Eye (tissue), 1 donor: ENCODE measurements at places on chromosomes 6 and 20.
A peak's percentile ranks its signal among the peaks of the same experiment; 100 is the strongest.

- no peak for DNase-seq
These were observed 977.7 kb upstream of the SLC35B3 start for GRCh38 chr6:9412951-9413559.

DNA sequence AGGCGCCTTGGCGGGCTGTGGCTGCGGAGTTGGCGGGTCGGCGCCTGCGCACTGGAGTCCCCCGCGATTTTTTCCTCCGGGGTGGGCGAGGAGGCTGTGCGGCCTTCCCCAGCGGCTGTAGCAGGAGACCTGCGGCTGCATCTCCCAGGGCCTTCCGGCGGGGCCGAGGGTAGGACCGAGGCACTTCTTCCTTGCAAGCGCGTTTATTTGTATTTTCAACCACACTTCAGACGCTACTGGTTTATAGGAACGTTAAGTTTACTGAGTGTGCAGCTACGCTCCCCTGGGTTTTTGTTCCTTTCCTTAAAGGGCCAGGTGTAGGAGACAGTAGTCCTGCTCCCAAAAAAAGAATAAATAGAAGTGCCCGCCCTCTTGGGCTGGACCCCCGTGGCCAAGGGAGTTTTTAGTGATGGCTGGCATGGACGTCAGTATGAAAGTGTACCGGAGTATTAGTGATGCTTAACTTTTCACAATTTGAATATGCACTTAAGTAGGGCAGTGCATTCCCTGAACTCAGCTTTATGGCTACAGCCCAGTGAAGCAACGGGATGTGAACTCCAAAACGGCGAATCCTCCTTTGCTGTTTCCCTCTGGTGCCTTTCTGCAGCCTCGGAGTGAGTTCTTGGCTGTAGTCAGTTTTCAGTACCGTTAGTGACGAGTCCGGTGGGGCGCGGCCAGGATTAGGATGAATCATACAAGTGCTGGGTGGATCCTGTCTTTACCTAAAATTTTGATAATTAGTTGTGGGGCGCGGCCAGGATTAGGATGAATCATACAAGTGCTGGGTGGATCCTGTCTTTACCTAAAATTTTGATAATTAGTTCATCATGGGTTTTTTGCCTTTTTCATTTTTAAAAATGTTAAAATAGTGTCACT lies 1.0 kb upstream of the FBXO5 start:
- peak; percentile 78 for DNase-seq

DNA sequence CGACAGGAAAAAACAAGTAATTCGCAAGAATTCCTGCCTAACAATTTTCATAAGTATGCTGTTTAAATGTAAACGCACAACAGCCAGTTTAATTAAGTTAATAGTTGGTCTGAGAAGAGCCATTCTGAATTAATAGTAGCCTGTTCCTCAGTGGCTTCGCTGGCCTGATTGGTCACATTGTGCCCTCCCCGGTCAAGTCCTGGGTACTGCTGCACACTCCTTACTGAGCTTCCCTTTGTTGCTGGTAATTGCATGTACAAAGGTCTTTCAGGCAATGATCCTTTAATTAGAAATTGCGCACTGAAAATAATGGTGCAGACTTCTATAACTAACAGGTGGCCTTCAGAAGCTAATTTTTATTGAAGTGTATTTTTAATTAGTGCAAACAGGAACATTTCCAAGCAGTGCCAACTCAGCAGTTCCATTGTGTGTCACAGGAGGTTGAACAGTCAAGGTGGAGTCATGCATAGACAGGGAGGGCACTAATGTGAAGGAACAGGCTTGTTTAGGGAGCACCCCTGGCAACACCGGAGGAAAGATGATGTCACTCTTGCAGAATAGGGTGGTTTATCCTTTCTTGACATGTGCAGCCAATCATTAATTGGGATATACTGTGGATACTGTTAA lies 92.6 kb upstream of the SLC22A23 start:
- peak; percentile 75 for DNase-seq

DNA sequence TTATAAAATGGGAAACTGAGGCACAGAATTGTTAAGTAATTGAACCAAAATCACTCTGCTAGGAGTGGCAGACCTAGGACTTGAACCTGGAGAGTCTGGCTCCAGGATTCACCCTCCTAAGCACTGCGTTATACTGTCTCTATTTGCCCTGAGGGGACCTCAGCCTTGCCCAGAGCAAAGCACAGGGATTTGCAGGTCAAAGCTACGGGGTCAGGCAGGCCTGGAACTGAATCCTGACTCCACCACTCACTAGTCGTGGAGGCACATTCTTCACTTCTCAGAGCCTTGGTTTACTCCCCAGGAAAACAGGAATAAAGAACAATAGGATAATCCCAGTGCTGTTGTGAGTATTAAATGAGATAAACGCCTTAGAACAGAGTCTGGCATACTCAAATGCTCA lies 19.4 kb downstream of the KCNK15 start:
- no peak for DNase-seq

GRCh38 chr6:144346719-144347447 lies 61.7 kb downstream of the UTRN start:
- DNase-seq: no peak

DNA sequence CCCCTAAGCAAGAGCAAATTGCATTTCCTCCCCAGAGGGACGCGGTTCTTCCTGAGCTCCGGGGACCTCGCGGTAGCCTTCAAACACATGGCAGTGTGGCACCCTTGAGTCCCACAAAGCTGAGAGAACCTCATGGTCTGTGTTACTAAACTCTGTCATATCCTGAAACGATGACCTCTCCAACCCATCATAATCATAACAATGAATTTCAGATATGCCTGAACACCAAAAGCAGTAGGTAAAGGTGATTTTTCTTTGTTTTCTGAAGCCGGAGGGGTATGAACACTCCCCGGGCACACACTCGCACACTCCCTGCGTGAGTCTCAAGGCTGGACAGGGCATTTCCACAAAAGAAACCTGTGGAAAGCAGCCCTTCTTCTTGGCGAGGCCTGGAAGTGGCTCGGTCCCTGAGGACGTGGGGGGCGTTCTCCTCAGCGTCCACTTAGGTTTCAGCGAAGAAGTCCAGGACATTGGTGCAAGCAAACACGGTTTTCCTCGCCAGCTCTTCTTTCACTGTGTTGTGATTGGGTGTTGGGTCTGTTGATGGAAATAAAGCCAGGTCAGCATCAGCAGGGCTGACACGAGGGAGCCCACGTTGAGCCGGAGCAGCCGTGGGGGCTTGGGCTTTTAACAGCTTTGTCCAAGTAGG lies 183.4 kb downstream of the ERMARD start:
- no peak for DNase-seq

DNA sequence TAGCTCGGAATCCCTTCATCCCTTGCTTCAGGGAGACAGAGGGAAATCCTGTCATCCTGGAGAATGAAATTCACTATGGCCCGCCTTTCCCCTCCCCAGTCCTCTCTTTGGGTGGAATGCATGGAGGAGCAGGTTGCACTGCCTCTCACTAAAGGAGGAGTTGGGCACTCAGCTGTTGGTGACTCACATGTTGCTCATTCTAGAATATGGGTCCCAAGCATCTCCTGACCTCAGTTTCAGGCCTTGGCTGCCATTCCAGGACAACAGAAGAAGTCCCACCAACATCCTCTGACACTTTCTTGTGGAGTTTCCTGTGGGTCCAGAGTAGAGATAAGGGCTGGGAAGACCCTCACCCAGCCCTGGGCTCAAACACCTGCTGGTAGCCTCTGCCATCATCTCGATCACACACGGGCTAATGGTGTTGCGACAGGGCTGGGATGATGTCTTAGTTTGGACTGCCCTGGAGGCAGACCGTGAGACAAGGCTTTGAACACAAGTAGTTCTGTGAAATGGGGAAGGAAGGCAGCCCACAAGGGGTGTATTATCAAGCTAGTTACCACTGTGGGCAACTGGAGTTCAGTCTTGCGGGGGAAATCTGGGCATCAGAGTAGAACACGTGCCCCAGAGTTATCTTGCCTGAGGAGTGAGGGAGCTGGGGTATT lies 52.4 kb upstream of the RNF24 start:
- no peak for DNase-seq

DNA sequence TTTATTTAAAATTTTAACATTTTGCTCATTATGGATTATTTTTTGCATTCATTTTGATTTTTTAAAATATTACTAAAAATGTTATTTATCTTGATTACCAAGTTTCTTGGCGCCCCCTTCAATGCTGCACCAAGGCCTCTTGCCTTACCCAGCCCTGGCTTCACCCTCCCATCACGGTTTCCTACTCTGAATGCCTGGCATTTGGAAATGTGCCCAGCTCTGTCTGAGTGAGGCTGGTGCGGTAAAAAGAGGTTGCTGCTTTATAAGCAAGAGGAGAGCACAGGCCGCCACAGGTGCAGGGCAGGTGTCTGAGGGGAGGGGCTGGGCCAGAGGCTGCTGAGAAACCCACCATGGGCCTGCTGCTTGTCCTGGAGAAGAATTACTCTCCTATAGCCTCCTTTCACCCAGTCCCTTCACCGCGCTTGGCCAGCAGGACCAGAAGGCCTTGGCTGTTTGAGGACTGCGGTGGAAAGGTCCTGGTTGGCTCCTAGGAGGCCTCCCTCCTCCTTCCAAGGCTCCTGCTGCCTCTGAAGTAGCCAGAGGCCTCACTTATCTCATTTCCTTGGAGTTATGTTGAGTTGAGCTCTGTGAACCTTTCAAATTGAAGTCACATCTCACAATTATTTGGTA lies 62.6 kb downstream of the BANF2 start:
- DNase-seq: no peak

DNA sequence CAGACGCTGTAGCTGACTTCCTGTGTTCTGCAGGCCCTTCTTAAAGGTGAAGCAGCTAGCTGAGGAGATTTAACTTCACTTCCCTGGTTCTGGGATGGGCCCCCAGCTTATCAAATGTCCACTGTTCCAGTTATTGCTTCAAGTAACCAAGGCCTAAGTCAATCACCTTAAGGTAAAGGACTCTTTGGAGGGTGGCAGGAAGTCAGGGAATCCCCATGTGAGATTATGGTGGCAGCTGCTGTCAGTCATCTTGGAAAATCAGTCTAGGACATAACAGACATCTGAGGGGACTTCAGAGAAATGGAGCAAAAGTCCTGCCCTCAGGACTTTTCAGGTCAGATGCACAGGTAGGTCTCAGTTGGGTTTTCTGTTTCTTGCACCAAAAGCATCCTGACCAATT lies 3.8 kb downstream of the ELOVL5 start:
- no peak for DNase-seq

DNA sequence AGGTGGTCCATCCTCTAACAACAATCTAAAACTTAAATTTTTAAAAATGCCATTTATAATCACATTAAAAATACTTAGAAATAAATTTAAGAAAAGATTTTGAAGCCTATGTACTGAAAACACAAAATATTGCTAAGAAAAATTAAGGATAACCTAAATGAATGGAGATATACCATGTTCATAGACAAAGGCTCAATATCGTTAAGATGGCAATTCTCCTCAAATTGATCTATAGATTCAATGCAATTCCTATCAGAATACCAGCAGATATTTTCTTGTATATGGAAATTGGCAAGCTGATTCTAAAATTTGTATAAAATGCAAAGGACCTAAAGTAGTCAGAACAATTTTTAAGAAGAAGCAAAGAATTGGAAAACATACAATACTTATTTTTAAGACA lies 19.7 kb upstream of the UST start:
- DNase-seq: no peak

DNA sequence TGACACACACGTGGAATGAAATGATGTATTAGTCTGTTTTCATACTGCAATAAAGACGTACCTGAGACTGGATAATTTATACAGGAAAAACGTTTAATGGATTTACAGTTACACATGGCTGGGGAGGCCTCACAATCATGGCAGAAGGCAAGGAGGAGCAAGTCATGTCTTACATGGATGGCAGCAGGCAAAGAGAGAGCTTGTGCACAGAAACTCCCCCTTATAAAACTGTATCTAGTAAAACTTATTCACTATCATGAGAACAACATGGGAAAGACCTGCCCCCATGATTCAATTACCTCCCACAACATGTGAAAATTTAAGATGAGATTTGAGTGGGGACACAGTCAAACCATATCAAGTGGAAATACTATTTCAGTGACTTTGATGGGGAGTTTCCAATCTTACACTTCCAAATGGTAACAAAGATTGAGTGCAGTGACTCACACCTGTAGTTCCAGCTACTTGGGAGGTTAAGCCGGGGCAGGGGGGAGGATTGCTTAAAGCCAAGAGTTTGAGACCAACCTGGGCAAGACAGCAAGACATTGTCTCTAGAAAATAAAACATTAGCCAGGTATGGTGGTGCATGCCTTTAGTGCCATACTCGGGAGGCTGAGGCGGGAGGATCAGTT lies 8.2 kb upstream of the LY86 start:
- DNase-seq: no peak

- peak; percentile 55 for DNase-seq
These were observed 41.5 kb upstream of the KCNQ5 start for GRCh38 chr6:72580281-72580940.

DNA sequence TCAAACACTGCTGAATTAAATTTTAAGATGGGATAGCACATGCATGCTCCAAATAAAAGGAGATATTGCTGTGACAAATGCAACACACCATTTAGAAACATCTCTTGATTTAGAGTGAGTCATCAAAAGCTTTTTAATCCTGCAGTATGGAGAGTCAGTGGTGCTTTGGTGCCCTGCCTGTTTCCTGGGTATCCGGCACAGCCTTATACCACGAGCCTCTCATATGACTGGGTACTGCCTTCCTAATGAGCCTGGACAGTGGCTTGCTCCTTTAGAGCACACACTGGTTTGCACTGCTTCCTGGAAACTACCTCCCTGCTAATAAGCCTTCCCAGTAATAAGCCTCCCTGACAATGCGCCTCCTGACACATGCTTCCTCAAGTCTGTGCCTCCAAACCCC lies 65.3 kb upstream of the KCNK16 start:
- no peak for DNase-seq

- DNase-seq: no peak
These were observed 35.7 kb downstream of the CITED2 start for GRCh38 chr6:139338795-139339194.

GRCh38 chr20:325889-326644 lies 715 bp downstream of the SOX12 start:
- peak; percentile 88 for DNase-seq

- DNase-seq: no peak
These were observed 117.0 kb upstream of the PRL start for GRCh38 chr6:22413681-22414311.

DNA sequence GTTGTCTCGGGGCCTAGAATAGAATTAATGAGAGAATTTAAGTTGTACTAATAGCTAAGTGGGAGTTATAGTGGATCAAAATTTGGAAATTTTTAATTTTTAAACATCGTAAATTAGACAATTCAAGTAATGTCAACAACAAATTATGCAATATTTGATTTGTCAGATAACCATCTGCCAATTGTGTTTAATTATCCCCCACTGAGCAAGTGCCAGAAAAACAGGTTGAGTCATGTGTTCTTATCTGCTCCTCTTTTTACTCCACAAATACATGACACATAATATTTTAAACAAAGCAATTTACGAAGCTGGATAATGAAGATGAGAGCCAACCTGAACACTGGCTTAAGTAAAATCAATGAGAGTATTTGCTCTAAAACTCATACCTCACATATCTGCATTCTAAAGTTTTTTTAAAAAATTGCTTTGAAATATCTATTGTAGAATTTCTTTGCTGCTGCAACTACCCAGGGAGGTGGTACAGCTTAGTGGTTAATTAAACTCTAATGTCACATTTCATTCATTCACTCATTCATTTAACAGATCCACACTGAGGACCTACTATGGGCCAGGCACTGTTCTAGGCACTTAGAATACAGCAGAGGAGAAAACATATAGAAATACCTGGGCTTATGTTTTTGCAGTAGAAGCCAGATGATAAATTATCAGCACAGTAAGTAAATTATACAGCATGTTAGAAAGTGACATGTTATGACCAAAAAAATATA lies 57.1 kb upstream of the MAP7 start:
- no peak for DNase-seq

GRCh38 chr6:134630508-134631121 lies 312.7 kb upstream of the SGK1 start:
- DNase-seq: no peak
